ENCODE measurements at places on chromosomes 6 and 20. TPM values are rescaled to one million over a fixed set of nuclear protein-coding genes. Genes with fewer than 3 reads are reported as not detected.
A peak's percentile ranks its signal among the peaks of the same experiment; 100 is the strongest.

DNA sequence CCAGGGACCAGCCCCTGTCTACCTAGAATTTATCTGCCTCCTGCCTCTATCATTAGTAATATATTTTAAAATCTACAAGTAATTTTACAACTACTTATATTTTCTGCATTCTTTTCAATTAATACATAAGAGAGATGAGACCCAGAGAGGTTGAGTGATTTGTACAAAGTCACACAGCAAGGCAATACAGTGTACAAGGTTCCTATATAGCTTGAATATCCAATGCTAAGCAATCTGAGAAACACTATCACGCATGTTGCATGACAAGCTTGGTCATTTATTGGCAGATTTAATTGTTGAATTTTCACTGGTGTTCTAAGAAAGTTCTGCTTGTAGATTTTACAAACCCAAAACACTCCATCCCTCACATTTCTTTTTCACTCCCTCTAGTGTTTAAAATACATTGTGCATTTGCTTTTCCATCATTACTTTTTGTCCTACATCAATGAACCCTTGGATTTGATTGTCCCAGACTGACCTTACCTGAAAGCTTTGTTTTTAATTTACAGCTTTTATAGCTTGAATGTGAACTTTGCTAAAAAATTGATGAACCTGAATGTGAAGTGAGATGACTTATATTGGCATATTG, 520.9 kb upstream of the CITED2 start:
- no peak for DNase-seq

GRCh38 chr20:25218109-25218486, 22.6 kb downstream of the ENTPD6 start:
- DNase-seq, result no peak

- DNase-seq, result no peak
Measured at GRCh38 chr6:25219917-25220278, 59.3 kb upstream of the CARMIL1 start.

Gene OPRM1
- total RNA-seq, result not detected

- no peak for DNase-seq
Measured at GRCh38 chr6:90835596-90836212, 248.8 kb upstream of the MAP3K7 start.

- DNase-seq, result no peak
Measured at GRCh38 chr20:60050193-60050947, 92.1 kb downstream of the CDH26 start.

DNA sequence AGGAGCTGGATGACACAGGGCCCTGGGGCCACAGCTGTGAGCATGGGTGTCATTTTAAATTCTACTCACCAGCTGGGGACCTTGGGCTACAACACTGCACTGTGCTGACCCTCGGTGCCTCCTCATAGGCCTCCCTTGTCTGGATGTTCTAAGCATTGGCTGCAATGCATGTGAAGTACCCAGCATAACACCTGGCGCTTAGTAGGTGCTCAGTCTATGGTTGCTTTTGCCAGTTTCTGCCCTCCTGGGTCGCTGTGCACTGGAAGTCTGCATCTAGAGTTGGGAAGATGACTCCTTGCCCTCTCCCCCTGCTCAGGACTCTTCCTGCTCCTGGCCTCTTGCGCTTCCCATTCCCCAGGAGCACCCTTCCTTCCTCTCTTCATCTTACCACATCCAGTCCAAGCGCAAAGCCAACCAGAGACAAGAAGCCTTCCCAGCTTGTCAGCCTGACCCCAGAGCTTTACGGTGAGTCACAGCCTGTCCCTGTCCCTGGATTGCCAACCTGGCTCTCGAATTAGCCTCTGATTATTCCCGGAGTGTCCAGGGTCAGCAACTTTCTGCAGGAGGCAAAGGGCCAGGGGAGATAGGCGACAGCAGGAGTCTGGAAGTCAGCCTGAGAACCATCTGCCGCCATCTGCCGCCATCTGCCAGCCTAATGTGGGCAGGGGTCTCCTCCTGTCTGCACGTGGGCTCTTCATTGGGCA, 8.8 kb downstream of the SLC13A3 start:
- DNase-seq, result no peak

DNA sequence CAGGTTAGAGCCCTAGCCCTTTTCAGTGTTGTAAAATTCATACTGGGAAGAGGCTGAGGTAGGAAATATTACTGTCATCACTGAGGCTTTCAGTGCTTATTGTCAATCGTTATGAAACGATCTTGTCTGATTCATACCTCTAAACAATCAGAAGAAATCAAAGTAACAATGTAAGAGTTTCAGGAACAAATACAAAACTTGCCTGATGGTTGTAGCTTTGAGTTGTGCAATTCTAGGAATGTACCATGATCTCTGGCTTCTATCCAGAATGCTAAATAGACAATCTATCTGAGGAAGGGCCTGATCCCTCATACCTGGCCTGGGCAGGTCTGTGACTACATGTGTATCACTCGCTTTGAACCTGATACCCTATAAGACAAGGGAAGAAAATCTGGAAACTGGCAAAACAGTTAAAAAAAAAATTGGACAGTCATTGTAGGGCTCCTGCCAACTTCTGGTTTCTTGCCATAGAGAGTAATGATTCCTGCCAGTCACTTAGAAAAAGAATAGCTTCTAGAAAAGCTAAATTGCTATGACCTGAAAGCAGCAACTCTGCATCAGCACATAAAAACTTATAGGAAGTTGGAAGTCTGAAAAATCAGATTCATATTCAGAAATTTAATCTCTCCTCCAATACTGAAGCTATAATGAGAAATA, 234.7 kb downstream of the BTBD9 start:
- DNase-seq, result no peak

- no peak for DNase-seq
Measured at GRCh38 chr6:142242269-142242668, 59.5 kb upstream of the ADGRG6 start.

Gene BRD2
- total RNA-seq, result 57.6 TPM

Gene KHDC1L
- total RNA-seq, result not detected

Gene CRISP2
- total RNA-seq, result 0.23 TPM

DNA sequence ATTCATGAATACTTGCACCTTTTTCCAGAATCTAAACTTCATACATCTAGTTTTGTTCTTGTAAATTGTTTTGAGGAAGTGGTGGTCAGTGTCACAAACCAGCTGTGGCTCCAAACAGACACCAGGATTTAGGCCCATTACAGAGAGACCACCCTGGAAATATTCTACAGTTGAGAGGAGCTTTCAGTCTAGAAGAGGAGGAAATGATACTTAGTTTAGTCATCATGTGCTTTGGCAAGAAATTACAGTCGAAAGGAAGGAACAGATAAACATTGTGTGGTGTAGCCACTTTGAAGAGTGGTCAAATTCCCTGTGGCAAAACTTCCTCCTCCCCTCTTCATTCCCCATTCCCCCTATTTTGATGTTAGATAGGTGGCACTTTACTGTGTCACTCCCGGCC, 15.7 kb downstream of the DCBLD1 start:
- DNase-seq, result peak; percentile 71

DNA sequence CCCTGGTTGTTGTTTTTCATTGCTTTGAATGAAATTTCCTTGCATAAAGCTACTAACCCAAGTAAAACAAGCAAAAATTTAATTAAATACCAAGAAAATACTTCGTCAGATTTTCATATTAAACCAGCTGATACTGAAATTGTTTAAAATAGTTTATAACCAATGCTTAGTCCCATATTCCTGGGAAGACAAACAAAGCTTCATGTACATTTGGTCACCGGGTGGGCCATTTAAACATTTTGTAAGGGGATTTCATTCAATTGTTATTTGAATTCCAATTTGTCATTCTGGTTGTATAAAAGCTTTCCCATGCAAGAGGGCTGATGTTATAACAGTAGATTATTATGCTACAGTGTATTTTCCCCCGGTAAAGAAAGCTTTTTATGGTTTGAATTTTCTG, 578 bp upstream of the RBBP9 start:
- DNase-seq, result no peak

GRCh38 chr6:139983555-139984276, 609.3 kb upstream of the CITED2 start:
- DNase-seq, result no peak

- DNase-seq, result no peak
Measured at GRCh38 chr6:125154118-125154760, 666 bp downstream of the TPD52L1 start.
